ENCODE measurements at places on chromosomes 4 and X.

DNA sequence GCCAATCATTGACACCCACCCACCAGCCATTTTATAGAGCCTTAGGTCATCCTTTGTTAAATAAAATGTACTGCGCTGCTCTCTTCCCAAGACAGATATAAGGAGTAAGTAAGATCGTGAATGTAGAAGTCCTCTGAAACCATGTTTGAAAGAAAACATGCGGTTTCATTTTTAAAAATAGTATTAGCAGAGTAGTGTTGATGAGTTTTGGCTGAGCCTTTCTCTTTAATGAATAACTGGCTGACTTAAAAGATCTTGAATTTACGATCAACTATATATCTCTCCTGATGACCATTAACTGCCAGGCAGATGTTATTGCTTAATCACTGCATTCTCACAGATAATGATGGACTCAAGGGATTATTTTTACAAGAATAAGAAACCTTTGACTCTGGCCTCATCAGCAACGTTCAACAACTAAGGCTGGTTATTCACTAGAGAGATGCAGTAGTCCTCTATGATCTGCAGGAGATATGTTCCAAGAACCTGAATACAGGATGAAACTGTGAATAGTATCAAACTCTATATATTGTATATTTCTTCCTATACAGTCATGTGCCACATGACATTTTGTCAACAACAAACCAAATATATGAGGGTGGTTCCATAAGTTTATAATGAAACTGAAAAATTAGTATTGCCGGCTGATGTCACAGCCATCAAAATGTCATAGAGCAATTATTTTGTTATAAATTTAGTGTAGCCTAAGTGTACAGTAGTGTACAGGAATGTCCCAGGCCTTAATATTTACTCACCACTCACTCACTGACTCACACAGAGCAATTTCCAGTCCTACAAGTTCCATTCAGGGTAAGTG lies 80.8 kb downstream of the FAM13A start:
- H3K36me3 ChIP-seq: no peaks in the 10 kb centered on the region
- no peak for DNase-seq
- no peaks in the 10 kb centered on the region for H3K4me1 ChIP-seq
- no peak overlapping the region for H3K27ac ChIP-seq
- no peak overlapping the region for H3K4me3 ChIP-seq

- H3K27me3 ChIP-seq: peaks cover 1% of the 10 kb centered on the region
- DNase-seq: no peak
- no peaks in the 10 kb centered on the region for H3K4me1 ChIP-seq
- H3K27ac ChIP-seq: no peak overlapping the region
- no peak overlapping the region for H3K4me3 ChIP-seq
These were observed 95.6 kb downstream of the MAPK10 start for GRCh38 chr4:86264241-86264640.

DNA sequence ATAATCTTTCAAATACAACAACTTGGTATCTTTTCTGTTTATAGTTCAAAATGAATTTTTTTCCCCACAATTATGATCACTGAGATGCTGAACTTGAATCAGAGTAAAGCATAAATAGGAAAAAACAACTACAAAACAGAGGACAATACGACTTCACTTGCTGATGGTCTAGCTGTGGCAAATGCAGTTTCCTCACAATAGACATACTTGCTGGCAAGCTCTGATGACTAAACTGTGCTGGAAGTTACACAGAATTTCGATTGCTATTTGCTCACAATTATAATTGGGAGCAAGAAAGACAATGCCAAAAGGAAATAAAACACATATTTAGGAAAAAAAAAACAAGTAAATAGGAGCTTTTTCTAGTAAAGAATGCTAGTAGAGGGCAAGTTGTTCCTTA lies 14.7 kb downstream of the VEGFC start:
- H3K27me3 ChIP-seq: no peaks in the 10 kb centered on the region
- H3K4me1 ChIP-seq: peaks cover 3% of the 10 kb centered on the region
- no peaks in the 10 kb centered on the region for H3K36me3 ChIP-seq
- no peak overlapping the region for H3K27ac ChIP-seq
- H3K4me3 ChIP-seq: no peak overlapping the region

DNA sequence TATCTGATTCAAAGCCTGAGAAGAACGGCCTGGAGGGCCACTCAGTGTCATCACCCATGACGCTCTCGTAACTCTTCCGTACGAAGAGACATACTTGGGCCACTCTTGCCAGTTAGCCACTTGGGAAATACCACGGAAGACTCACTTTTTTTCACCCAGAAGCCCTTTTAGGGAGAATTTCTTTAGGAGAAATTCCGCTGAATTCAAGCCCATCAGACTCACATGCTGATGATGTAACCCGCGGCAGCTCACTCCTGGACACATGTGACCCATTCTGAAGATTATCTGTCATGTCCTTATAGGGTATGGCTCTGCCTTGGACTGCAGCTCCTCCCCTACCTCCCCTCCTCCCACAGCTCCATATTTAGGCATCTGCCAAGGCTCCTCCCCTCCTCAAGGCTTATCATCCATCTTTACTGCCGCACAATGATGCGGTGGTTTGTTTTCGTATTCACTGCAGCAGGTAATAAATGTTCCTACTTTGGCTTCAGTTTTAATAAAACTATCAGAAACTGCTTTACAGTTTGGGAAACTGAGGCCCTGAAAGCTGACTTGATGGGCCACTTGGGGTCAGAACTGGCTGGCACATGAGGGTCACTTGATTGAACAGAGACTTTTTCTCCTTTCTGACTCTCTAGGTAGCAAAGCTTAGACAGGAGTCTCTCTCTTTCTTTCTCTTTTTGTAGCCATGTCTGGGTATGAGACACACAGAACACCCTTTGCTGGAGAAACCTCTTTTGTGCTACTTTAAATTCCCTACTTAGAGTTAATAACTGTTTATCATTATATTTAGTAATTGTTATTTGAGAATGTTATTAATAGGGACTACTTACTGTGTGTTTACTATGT lies 42.1 kb downstream of the RHOH start:
- H3K36me3 ChIP-seq: peaks cover 12% of the 10 kb centered on the region
- no peak for DNase-seq
- peaks cover 3% of the 10 kb centered on the region for H3K27me3 ChIP-seq
- no peak overlapping the region for H3K27ac ChIP-seq
- H3K4me3 ChIP-seq: no peak overlapping the region
- peaks cover 12% of the 10 kb centered on the region for H3K4me1 ChIP-seq

DNA sequence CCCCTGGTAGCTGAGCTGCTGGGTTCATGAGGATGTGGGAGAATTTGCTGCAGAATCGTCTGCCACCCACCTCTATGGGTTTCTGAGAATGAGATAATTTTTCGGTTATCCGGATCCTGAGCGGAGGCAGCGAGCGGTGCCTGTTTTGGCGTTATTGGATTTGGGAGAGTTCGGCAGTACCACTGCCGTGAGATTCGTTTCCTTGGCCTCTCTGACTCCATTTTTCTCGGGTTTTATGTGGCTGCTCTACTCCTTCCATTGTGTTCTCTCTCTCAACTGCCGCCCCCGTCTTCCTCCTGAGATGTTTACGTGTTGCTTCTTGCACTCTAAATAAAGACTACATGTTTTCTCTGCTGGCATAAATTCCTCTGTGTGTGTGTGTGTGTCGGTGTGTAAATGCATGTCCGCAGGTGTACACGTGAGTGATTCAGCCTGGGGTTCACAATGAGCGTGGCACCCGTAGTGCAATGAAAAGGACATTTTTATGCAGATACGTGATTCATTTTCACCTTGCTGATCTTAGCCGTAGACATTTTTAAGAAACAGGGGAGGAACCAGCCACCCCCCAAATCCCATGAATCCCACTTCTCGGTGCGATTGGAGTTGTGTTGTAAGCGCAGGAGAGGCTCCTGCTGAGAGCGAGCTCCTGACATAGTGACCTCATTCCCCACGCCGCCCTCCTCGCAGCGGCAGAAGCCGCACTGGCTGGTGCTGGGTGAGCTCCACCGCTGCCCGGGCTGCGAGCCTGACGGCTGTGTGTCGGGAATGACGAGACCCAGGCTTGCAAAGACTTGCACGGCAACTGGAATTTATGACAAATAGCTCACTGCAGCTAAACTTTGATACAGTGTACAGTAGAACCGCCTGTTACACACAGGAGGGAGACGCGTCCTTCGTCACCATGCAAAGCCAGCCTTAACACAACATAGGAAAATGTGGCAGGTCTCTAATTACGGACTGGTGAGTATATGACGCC lies 82.2 kb downstream of the STOX2 start:
- H3K4me3 ChIP-seq: no peak overlapping the region
- no peak for DNase-seq
- no peaks in the 10 kb centered on the region for H3K36me3 ChIP-seq
- no peak overlapping the region for H3K27ac ChIP-seq
- H3K27me3 ChIP-seq: no peaks in the 10 kb centered on the region

DNA sequence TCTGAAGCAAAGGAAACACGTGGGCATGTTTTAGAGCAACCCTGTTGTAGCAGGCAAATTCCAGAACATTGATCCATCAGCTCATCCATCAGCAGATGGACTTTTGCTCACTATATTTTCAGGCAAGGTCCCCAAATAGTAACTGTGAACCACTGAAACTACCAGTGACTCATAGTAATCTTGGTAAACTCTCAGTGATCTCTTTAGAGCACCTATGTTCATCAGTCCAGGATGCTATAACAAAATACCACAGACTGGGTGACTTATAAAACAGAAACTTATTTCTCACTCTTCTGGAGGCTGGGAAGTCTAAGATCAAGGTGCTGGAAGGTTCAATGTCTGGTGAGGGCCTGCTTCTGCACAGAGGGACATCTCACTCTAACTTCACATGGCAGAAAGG lies 28.9 kb upstream of the BTC start:
- H3K27me3 ChIP-seq: peaks cover 1% of the 10 kb centered on the region
- no peak overlapping the region for H3K27ac ChIP-seq
- H3K4me1 ChIP-seq: no peaks in the 10 kb centered on the region
- no peak for DNase-seq
- H3K4me3 ChIP-seq: no peak overlapping the region

DNA sequence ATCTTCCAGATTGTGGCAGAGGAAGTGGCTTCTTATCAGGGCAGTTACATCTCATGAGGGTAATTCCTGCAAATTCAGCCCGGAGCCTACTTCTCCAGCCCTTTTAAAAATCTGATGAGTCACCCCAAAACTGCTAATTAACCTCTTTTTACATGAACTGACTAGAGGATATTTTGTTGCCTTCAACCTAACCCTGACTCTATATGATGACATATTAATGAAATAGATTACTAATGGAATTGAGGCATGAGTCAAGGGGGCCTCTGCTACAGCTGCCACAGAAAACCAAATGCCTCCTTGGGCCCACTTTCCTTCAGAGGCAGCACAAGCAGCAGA lies 72.5 kb downstream of the QRFPR start:
- H3K36me3 ChIP-seq: no peaks in the 10 kb centered on the region
- H3K27me3 ChIP-seq: no peaks in the 10 kb centered on the region
- H3K4me3 ChIP-seq: no peak overlapping the region
- DNase-seq: no peak
- no peak overlapping the region for H3K27ac ChIP-seq

GRCh38 chr4:78441756-78442155 lies 109.8 kb upstream of the ANXA3 start:
- H3K27ac ChIP-seq: no peak overlapping the region
- H3K4me1 ChIP-seq: peaks cover 9% of the 10 kb centered on the region
- peaks cover 14% of the 10 kb centered on the region for H3K36me3 ChIP-seq
- H3K4me3 ChIP-seq: no peak overlapping the region

DNA sequence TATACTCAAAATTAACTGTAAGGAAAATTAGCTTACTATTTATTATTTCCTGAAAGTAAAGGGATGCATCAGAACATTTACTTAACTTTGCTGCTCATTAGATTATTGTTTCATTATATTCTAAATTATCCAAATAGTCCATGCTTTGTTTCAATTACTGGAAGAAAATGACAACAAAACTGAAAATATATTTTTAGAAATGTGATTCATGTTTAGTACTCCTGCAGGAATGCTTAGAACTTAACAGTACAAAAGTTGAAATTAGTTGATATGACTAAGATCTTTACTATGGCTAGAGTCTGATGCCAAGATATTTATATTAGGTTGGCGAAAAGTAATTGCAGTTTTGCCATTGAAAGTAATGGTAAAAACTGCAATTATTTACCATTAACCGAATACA lies 660.5 kb upstream of the PABPC4L start:
- no peaks in the 10 kb centered on the region for H3K36me3 ChIP-seq
- H3K27ac ChIP-seq: no peak overlapping the region
- no peak overlapping the region for H3K4me3 ChIP-seq
- no peaks in the 10 kb centered on the region for H3K27me3 ChIP-seq

- peaks cover 5% of the 10 kb centered on the region for H3K4me1 ChIP-seq
- peak; percentile 83 for DNase-seq
- peak within 1 kb of the TSS; percentile 96 for H3K27ac ChIP-seq
- peaks cover 10% of the 10 kb centered on the region for H3K27me3 ChIP-seq
These were observed at the start of gene ACSL4 for GRCh38 chrX:109732807-109733612. ACSL4 (minus strand) TSS chrX:109733257; CDS start chrX:109683363, 49,894 bp downstream.

DNA sequence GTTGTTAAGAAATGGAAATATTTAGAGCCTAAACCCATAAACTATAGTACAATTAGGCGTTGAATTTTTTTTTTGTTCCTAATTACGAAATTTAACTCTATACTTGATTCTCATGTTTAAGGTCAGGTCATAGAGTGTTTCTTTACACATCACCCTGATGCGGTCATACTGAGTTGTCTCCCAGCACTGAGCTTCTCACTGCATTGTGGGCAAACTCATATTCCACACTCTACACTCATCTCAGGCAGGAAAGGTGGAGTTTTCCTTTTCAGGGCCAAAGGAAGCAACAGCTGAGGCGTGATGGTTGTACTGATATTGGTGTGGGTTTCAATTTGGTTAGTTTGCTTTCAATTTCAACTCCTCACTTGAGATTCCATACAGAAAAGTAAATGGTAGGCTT lies 75.4 kb downstream of the FAT4 start:
- DNase-seq: no peak
- peaks cover 2% of the 10 kb centered on the region for H3K27me3 ChIP-seq
- peak overlapping the region; percentile 38 for H3K4me3 ChIP-seq
- H3K36me3 ChIP-seq: peaks cover 12% of the 10 kb centered on the region

GRCh38 chr4:85842540-85842939 lies 367.6 kb downstream of the ARHGAP24 start:
- no peaks in the 10 kb centered on the region for H3K36me3 ChIP-seq
- H3K27me3 ChIP-seq: no peaks in the 10 kb centered on the region
- DNase-seq: no peak
- H3K4me1 ChIP-seq: peaks cover 9% of the 10 kb centered on the region
- H3K4me3 ChIP-seq: no peak overlapping the region

- no peaks in the 10 kb centered on the region for H3K36me3 ChIP-seq
- no peaks in the 10 kb centered on the region for H3K27me3 ChIP-seq
- no peak for DNase-seq
These were observed 31.0 kb downstream of the ALPK1 start for GRCh38 chr4:112327965-112328733.
